HFFc6 (cell line): ENCODE measurements at places on chromosomes 13 and 19. TPM values are rescaled to one million over a fixed set of nuclear protein-coding genes. Genes with fewer than 3 reads are reported as not detected.

Gene RFC3
- 8.8 to 15.6 TPM (median 13.9 TPM) in 3 replicates for total RNA-seq

Gene LRRC25
- total RNA-seq: not detected in 3 replicates

Gene POU2F2
- 6.9 to 11.3 TPM (median 10.3 TPM) in 3 replicates for total RNA-seq

Gene PCSK4
- total RNA-seq: 0.32 to 1.5 TPM (median 1.2 TPM) in 3 replicates

Gene ZBTB32
- total RNA-seq: not detected in 2 replicates

Gene C19orf85
- not detected in 3 replicates for total RNA-seq

Gene CBARP
- total RNA-seq: 9.2 to 9.8 TPM (median 9.5 TPM) in 3 replicates

Gene FXYD5
- 320 to 358 TPM (median 349 TPM) in 3 replicates for total RNA-seq

Gene ANGPTL8
- not detected in 3 replicates for total RNA-seq

Gene KLK2
- total RNA-seq: not detected in 3 replicates

Gene CLC
- total RNA-seq: not detected in 3 replicates

Gene PLPP2
- total RNA-seq: 3.9 to 15.6 TPM (median 15.0 TPM) in 3 replicates
